Osteocyte (in vitro differentiated cells): ENCODE measurements at places on chromosomes 13 and 19. TPM values are rescaled to one million over a fixed set of nuclear protein-coding genes. Genes with fewer than 3 reads are reported as not detected.

DNA sequence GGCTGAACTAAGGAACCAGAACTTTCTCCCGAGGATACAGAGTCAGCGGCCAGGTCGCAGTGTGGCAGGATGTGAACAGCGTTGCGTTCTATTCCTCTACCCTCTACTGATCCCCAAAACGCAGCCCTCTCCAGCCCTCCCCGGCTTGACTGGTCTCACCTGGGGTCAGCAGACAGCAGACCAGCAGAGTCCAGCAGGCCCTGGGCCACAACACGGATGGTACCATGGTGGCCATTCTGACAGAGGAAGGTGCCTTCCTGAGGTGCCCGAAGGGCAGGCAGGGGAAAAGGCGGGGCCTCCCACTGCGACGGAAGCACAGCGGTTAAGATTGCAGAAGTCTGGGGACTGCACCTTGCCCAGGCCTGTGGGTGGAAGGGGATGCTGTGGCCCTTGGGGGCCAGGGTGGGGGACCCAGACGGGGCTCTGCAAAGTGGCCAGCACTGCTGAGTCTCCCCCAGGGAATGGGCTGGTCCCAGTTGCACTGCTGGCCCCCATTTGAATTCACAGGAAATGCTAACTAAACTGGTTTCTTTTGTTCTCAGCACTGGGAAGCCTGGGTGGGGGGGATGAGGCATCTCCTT, at the start of gene ICAM3:
Gene ICAM3 (minus strand): TSS at position 245 of the 581 bp plus-strand sequence. CDS start 10 bp downstream, at position 235.
- no peak within 1 kb of the TSS for H3K4me3 ChIP-seq
- H3K36me3 ChIP-seq: no peaks in the 10 kb centered on the region
- no peak for DNase-seq

DNA sequence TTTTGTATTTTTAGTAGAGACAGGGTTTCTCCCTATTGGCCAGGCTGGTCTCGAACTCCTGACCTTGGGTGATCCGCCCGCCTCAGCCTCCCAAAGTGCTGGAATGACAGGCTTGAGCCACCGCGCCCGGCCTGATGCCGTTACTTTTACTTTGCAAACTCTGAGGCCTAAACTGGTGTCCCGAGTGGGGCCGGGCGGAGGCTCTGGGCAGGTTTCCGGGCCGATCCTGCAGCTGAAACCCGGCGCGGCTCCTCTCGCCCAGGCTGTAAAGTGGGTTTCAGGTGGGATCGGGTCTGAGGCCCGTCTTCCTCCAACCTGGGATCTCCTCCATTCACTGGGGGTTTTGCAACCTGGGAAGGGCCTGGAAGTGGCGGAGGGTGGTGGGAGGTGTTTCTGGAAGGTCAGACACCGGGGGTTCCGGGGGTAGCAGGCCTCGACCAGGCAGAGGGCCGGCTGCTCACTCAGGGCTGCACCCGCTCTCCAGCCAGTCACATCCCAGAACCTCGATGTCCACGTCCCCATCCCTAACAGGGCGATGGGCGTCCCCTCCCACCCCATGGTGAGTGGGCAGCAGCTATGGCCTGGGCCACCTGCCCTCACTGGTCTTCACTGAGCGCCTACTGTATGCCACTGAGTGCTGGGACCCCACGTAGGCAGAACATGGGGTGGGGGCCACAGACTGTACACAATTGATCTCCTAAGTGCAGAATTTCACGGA, 21.3 kb upstream of the WDR18 start:
- peaks cover 20% of the 10 kb centered on the region for H3K4me1 ChIP-seq
- H3K36me3 ChIP-seq: peaks cover 16% of the 10 kb centered on the region
- DNase-seq: no peak

GRCh38 chr13:73647417-73647816, 486.8 kb downstream of the KLF12 start:
- no peak overlapping the region for H3K4me3 ChIP-seq
- H3K36me3 ChIP-seq: no peaks in the 10 kb centered on the region
- no peaks in the 10 kb centered on the region for H3K27me3 ChIP-seq
- H3K27ac ChIP-seq: no peak overlapping the region

GRCh38 chr13:63455938-63456337, 2040.3 kb upstream of the PCDH20 start:
- DNase-seq: no peak
- H3K36me3 ChIP-seq: no peaks in the 10 kb centered on the region
- H3K27me3 ChIP-seq: no peaks in the 10 kb centered on the region
- H3K4me1 ChIP-seq: no peaks in the 10 kb centered on the region
- no peak overlapping the region for H3K27ac ChIP-seq

DNA sequence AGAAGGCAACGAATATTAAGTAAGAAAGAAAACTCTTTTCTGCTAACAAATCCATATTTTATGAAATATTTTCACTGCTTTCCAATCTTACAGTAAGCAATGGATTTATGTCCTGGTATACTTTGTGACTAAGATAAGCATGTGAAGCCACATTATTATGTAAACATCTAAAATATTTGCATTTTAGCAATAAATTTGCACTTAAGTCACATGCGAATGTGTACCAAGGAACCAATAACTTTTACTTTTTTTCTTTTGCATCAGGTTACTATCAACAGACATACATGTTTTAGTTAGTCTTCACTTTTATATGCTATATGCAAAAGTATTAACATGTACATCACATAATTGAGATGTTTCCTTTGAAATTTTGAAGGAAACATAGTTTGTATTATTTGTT, 536.7 kb downstream of the SLITRK6 start:
- no peak overlapping the region for H3K4me3 ChIP-seq
- no peaks in the 10 kb centered on the region for H3K27me3 ChIP-seq
- H3K27ac ChIP-seq: no peak overlapping the region

DNA sequence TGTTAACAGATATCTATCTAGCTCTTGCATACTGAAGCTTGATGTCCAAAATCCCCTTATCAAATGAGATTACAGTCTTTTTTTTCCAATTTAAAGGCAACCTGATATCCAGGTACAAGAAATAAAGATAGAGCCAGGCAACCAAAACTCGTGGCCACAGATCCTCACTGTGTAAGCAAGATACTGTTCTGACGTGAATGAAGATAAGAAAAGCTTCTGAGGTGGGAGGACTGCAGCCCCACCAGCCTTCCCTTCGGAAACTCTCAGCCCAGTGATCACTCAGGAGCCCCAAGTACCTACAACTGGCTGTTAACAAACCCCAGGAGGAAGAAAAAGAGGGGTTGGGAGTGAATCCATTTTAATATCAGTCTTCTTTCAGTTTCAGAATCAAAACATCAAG, 191.6 kb downstream of the EFNB2 start:
- no peak for DNase-seq
- peaks cover 14% of the 10 kb centered on the region for H3K36me3 ChIP-seq
- H3K27me3 ChIP-seq: no peaks in the 10 kb centered on the region
- H3K4me3 ChIP-seq: no peak overlapping the region
- no peak overlapping the region for H3K27ac ChIP-seq
- H3K4me1 ChIP-seq: peaks cover 11% of the 10 kb centered on the region

- peak overlapping the region; percentile 98 for H3K27ac ChIP-seq
- peaks cover 39% of the 10 kb centered on the region for H3K4me1 ChIP-seq
- peak overlapping the region; percentile 73 for H3K4me3 ChIP-seq
- H3K27me3 ChIP-seq: no peaks in the 10 kb centered on the region
- no peak for DNase-seq
Observed at GRCh38 chr19:18282788-18283141, 1.3 kb upstream of the JUND start.

- H3K27ac ChIP-seq: peak overlapping the region; percentile 62
- no peaks in the 10 kb centered on the region for H3K27me3 ChIP-seq
- H3K4me3 ChIP-seq: no peak overlapping the region
- peaks cover 12% of the 10 kb centered on the region for H3K36me3 ChIP-seq
Observed at GRCh38 chr19:5147978-5148793, 179.3 kb downstream of the KDM4B start.

- H3K27ac ChIP-seq: no peak overlapping the region
- H3K27me3 ChIP-seq: no peaks in the 10 kb centered on the region
- no peak overlapping the region for H3K4me3 ChIP-seq
- no peaks in the 10 kb centered on the region for H3K36me3 ChIP-seq
- no peaks in the 10 kb centered on the region for H3K4me1 ChIP-seq
Observed at GRCh38 chr19:38047641-38048040, 140.6 kb downstream of the SIPA1L3 start.

- no peak overlapping the region for H3K4me3 ChIP-seq
- no peaks in the 10 kb centered on the region for H3K36me3 ChIP-seq
- peaks cover 2% of the 10 kb centered on the region for H3K4me1 ChIP-seq
Observed at GRCh38 chr19:28319918-28320317, 893.0 kb downstream of the UQCRFS1 start.

GRCh38 chr13:23671377-23671776, 101.2 kb downstream of the TNFRSF19 start:
- no peak overlapping the region for H3K4me3 ChIP-seq
- no peak for DNase-seq
- no peaks in the 10 kb centered on the region for H3K36me3 ChIP-seq
- no peak overlapping the region for H3K27ac ChIP-seq
- peaks cover 20% of the 10 kb centered on the region for H3K4me1 ChIP-seq

DNA sequence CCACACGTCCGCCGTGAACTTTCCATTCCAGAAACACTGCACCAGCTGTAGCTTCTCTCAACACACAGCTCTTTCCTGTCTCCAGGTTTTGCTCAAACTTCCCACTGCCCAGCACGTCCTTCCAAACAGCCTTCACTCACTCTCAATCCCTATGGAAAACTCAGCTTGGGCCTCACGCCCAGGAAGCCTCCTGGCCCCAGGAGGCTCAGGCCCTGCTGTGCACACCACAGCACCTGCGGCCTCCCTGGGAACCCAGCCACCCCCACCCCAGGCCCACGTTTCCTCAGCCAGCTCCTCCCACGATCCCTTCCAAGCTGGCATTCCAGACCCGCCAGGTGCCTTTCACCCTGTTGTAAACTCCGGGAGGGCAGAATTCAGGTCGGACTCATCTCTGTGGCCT, 35.2 kb downstream of the C13orf46 start:
- H3K27me3 ChIP-seq: no peaks in the 10 kb centered on the region

- H3K27me3 ChIP-seq: no peaks in the 10 kb centered on the region
- no peak for DNase-seq
- H3K36me3 ChIP-seq: no peaks in the 10 kb centered on the region
- no peak overlapping the region for H3K4me3 ChIP-seq
- H3K4me1 ChIP-seq: peaks cover 42% of the 10 kb centered on the region
Observed at GRCh38 chr13:113649212-113649611, 8.8 kb downstream of the ATP4B start.

- DNase-seq: no peak
- H3K4me3 ChIP-seq: no peak overlapping the region
Observed at GRCh38 chr19:32367948-32368536, 22.6 kb downstream of the ZNF507 start.

GRCh38 chr13:44218501-44219240, 155.0 kb upstream of the SERP2 start:
- H3K36me3 ChIP-seq: no peaks in the 10 kb centered on the region
- H3K27me3 ChIP-seq: no peaks in the 10 kb centered on the region
- H3K4me1 ChIP-seq: peaks cover 5% of the 10 kb centered on the region
- no peak overlapping the region for H3K4me3 ChIP-seq
- no peak overlapping the region for H3K27ac ChIP-seq

DNA sequence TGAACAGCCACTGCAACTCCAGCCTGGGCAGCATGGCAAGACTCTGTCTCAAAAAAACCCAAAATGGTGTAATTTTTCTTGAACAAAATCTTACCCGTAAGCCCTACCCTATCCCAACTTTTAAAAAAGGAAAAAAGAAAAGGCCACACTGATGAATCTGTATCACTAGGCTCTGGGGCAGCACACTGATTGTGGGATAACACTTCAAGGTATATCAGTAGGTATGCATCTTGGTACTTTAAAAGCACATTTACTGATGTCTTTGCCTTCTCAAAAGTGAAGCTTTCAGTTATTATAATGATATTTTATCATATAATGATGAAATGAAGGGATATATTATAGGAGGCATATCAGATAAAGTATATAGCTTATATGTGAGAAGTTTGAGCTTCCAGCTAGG, 24.3 kb downstream of the ZNF112 start:
- no peaks in the 10 kb centered on the region for H3K27me3 ChIP-seq
- peaks cover 94% of the 10 kb centered on the region for H3K36me3 ChIP-seq
- DNase-seq: no peak
- no peak overlapping the region for H3K27ac ChIP-seq
- no peak overlapping the region for H3K4me3 ChIP-seq

- no peak overlapping the region for H3K4me3 ChIP-seq
- peaks cover 5% of the 10 kb centered on the region for H3K36me3 ChIP-seq
Observed at GRCh38 chr13:60431108-60431700, 34.2 kb downstream of the TDRD3 start.

GRCh38 chr19:15640904-15641597, 354 bp downstream of the CYP4F3 start:
- no peak overlapping the region for H3K27ac ChIP-seq
- H3K4me3 ChIP-seq: no peak overlapping the region
- no peaks in the 10 kb centered on the region for H3K36me3 ChIP-seq
- H3K27me3 ChIP-seq: no peaks in the 10 kb centered on the region

URAD gene
- total RNA-seq: not detected in 2 replicates

RAB3A gene
- 2.9 and 3.2 TPM in 2 replicates for total RNA-seq

CCDC70 gene
- not detected in 2 replicates for total RNA-seq

PCSK4 gene
- 3.2 and 5.7 TPM in 2 replicates for total RNA-seq

ZNF829 gene
- total RNA-seq: 3.2 and 3.4 TPM in 2 replicates

TRAPPC5 gene
- total RNA-seq: 105 and 108 TPM in 2 replicates

PROSER1 gene
- total RNA-seq: 30.7 and 31.7 TPM in 2 replicates
